Bronchial smooth muscle cell (primary cell): ENCODE measurements at places on chromosomes 5 and 9. TPM values are rescaled to one million over a fixed set of nuclear protein-coding genes. Genes with fewer than 3 reads are reported as not detected.

ADGRD2 gene
- total RNA-seq = not detected in 2 replicates

POU5F2 gene
- 0.43 and 0.63 TPM in 2 replicates for total RNA-seq

ACSL6 gene
- total RNA-seq = under 0.01 and 0.17 TPM in 2 replicates

PRSS3 gene
- total RNA-seq = 25.2 and 47.3 TPM in 2 replicates

GFI1B gene
- not detected in 2 replicates for total RNA-seq

ERCC6L2 gene
- 66.7 and 78.5 TPM in 2 replicates for total RNA-seq

FOCAD gene
- 53.7 and 69.5 TPM in 2 replicates for total RNA-seq

DBH gene
- total RNA-seq = not detected in 2 replicates

LURAP1L gene
- total RNA-seq = 54.4 and 62.1 TPM in 2 replicates

ZNF366 gene
- total RNA-seq = not detected in 2 replicates

UBTD2 gene
- total RNA-seq = 17.1 and 20.8 TPM in 2 replicates

PHF24 gene
- 0.09 and 0.16 TPM in 2 replicates for total RNA-seq

UBQLN1 gene
- 53.1 and 67.8 TPM in 2 replicates for total RNA-seq

GRM6 gene
- total RNA-seq = under 0.01 TPM in 2 replicates

ANKRD31 gene
- 0.09 and 0.16 TPM in 2 replicates for total RNA-seq

HBEGF gene
- 0.47 and 0.52 TPM in 2 replicates for total RNA-seq

KIF20A gene
- 4.0 and 10.2 TPM in 2 replicates for total RNA-seq

GCNT1 gene
- total RNA-seq = 14.7 and 15.0 TPM in 2 replicates

C9orf153 gene
- total RNA-seq = 0.09 and 0.32 TPM in 2 replicates

ESM1 gene
- total RNA-seq = 2.7 TPM in 2 replicates

CRHBP gene
- total RNA-seq = 0.26 and 0.63 TPM in 2 replicates

PHF19 gene
- 15.9 and 17.3 TPM in 2 replicates for total RNA-seq

ZNF454 gene
- total RNA-seq = 2.8 and 3.0 TPM in 2 replicates

ATP10B gene
- total RNA-seq = not detected in 2 replicates

PITX1 gene
- 0.47 and 4.1 TPM in 2 replicates for total RNA-seq

ZFP37 gene
- 3.3 and 3.7 TPM in 2 replicates for total RNA-seq

PCDHGB3 gene
- 5.1 and 5.4 TPM in 2 replicates for total RNA-seq

GHR gene
- total RNA-seq = 2.5 and 3.5 TPM in 2 replicates

LOX gene
- total RNA-seq = 20.0 and 38.6 TPM in 2 replicates

AFAP1L1 gene
- total RNA-seq = 1.3 and 1.9 TPM in 2 replicates

ZNF879 gene
- 4.1 and 4.2 TPM in 2 replicates for total RNA-seq

IL9 gene
- not detected in 2 replicates for total RNA-seq

ELOVL7 gene
- total RNA-seq = under 0.01 and 0.09 TPM in 2 replicates

OMD gene
- total RNA-seq = 0.95 and 1.1 TPM in 2 replicates

ABL1 gene
- total RNA-seq = 49.6 and 58.5 TPM in 2 replicates

PCDHGA2 gene
- 2.3 and 4.9 TPM in 2 replicates for total RNA-seq

DRD1 gene
- under 0.01 TPM in 1 of 2 replicates, not detected in the other for total RNA-seq

PCDHA11 gene
- total RNA-seq = 0.09 and 0.16 TPM in 2 replicates

MED22 gene
- total RNA-seq = 9.9 and 21.4 TPM in 2 replicates

TAF1L gene
- under 0.01 TPM in 2 replicates for total RNA-seq

S100Z gene
- not detected in 2 replicates for total RNA-seq

CDH9 gene
- not detected in 2 replicates for total RNA-seq

MYMK gene
- total RNA-seq = not detected in 2 replicates

PCDH1 gene
- total RNA-seq = under 0.01 and 0.26 TPM in 2 replicates

NR5A1 gene
- not detected in 2 replicates for total RNA-seq

SPATA31A5 gene
- total RNA-seq = not detected in 2 replicates

PRR7 gene
- total RNA-seq = 1.4 and 1.6 TPM in 2 replicates

TTLL11 gene
- total RNA-seq = 2.5 and 3.6 TPM in 2 replicates

DAB2 gene
- total RNA-seq = 79.3 and 131 TPM in 2 replicates

SH3TC2 gene
- 0.34 and 3.6 TPM in 2 replicates for total RNA-seq

C9orf43 gene
- 0.16 and 0.26 TPM in 2 replicates for total RNA-seq

PCDHA3 gene
- total RNA-seq = 0.32 and 0.34 TPM in 2 replicates
